ENCODE measurements at places on chromosomes 4 and X.

DNA sequence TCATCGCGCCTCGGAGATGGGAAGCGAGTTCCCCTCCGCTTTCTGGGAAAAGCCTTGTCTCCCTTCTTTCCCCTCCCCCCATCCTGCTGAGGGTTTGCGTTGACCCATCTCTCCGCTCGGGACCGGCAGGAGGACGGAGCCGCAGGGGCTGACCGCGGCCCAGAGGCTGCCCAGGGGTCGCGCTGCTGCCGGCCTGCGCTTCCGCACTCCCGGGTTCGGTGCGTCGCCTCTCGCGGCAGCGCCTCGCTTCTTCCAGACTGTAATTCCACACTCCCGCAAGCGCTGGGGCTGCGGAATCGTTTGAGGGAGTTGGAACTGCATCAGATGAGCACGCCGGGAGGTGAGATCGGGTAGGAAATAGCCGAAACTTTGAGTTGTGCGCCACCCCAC lies 88.3 kb downstream of the BCOR start:
- DNase-seq, result no peak

DNA sequence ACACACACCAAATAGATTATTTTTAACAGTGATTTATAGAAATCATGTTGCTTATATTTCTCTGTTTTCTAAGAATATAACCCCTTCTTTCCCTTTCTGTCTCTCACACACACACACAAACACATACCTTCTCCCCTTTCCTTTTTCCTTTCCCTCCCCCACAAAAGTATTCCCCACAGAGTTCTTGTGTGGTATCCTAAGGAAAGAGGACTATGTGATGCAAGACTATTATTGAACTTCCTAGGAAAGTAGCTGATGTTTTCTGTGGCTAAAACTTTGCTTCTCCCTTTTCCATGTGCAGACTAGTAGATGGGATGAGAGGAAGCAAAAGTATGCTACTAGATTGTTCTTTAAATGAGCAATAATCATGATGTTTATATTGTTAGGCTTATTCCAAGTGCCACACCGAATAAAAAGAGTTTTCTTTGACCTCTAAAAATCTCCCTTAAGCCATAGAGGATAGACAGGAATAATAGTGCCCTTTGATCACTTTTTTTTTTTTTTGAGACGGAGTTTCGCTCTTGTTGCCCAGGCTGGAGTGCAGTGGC lies 38.7 kb downstream of the CPEB2 start:
- DNase-seq, result peak; percentile 7

DNA sequence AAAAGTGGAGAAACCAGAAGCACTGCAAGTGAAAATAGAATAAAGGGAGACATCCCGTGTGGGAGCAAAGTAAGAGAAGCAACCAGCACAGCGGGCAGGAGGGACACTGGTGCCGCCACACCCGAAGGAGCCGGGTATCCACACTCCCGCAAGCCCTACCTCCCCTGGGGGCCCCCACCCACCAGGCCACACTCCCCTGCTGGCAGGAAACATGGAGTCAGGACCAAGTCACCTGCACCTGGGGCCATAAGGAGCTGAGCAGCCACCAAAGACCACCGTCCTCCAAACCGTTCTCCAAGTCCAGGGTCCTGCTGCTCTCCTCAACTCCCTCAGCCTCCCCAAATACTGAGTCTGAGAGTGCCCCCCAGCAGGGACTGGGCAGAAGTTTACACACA lies 30.5 kb downstream of the FGFRL1 start:
- DNase-seq, result no peak

DNA sequence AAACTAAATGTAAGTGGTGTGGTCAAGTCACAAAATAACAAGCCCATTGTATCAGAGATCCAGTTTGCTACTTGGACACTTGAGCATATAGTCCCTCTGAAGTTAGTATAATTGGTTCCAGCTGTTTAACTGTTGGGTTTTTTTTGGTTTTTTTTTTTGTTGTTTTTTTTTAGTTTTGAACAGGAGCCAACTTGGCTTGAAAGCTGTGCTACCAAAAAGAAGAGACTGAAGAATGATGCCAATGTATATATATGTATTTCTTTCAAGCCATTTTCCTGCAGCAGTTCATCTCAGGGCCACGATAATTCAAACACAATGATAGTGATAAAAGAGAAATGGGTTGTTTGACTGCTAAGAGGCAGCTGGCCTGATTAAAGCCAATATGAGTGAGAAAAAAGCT lies 138.3 kb downstream of the PCDH18 start:
- peak; percentile 55 for DNase-seq

GRCh38 chr4:56914336-56914735 lies 6.6 kb downstream of the REST start:
- DNase-seq, result no peak

- DNase-seq, result no peak
Observed at GRCh38 chrX:129744861-129745321, 6.1 kb downstream of the XPNPEP2 start.

- peak; percentile 56 for DNase-seq
Observed at GRCh38 chr4:68361146-68361589, 11.3 kb upstream of the YTHDC1 start.

DNA sequence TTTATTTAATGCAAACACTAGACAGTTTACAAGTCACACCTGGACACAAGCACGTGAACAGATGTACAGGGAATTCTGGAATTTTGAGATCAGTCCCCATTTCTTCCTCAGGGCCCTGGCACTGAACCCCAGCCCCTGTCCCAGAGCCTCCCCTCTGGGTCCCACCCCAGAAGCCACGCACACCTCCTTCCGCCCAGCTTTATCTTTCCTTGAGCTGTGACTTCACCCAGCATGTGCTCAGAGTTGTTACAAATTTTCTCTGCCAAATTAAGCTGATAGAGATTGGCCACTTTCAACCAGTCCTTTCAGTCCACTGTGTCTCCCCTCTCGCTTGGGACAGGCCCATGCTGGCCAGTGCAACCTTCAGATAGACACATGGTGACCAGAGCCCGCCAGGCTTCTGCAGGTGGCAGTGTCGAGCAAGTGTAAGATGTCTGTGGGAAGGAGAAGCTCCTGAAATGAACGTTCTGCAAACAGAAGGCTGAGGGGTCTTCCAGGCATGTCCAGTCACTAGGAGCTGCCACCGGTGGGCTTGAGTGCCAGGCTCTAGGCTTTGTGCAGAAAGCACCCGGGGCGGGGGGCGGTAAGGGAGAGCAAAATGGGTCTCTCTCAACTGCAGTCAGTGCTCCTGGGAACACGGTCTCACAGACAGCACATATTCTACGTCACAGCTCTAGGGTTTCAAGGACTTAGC lies 73.3 kb downstream of the MTMR1 start:
- DNase-seq, result peak; percentile 19

DNA sequence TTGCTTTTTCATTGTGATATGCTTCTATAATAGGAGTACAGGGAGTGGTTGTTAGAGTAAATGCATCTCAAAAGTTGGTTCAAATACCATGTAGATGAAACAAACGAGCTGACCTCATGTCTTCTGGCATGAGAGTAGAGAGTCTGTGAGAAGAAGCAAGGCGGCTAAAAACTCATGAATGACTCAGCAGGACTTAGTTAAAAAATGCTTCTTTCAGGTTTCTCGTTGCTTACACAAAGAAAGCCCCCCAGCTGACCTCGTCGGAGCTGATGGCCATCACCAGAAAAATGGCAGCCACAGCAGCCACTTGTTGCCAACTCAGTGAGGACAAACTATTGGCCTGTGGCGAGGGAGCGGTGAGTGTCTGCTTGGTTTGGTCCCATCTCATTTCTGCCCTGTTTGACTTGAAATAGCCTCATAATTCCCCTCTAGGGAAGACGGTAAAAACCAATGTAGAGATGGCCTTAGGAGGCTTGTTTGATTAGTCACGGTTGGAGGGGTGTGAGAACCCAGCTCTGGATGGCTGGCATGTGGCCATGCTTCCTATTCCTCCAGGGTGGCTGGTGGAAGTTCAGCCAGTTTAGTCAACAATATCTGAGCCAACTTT lies 14.5 kb downstream of the AFP start:
- peak; percentile 91 for DNase-seq

DNA sequence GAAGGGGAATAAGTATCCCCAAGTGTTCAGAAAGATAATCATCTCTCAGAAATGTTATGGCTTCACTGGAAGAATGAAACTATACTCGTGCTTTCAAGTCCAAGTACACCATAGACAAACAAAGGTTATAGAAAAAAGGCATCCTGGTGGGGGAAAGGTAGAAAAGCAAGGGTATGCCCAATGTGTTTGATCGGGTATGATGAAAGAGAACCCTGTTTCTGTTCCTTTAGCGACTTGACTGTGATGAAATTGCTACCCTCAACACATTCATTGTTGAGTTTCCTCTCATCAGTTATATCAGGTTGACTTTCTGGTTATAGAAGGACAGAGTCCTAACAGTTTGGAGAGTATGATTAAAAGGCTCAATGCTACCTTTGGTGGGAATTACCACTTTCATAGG lies 464.3 kb downstream of the GRXCR1 start:
- no peak for DNase-seq

- no peak for DNase-seq
Observed at GRCh38 chrX:39518476-39519029, 579.2 kb downstream of the BCOR start.

- DNase-seq, result no peak
Observed at GRCh38 chr4:2887343-2887742, 43.7 kb downstream of the ADD1 start.

DNA sequence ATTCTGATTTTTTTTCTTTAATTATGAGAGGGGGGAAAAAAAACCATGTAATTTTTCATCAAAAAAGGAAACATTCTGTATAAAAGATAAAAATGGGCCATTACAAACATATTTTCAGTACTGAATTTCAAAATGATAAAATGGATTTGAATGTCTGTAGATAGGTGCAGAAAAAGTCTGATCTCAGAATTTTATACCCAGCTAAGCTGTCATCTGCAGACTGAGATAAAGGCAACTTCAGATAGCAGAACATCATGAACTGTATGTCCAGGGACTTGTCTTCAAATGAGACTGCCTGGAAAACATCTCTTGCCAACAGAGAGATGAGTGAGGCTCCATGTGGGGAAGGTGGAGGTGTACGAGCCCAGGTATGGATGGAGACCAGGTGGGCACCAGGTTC lies 118.5 kb upstream of the PSAPL1 start:
- DNase-seq, result no peak

- DNase-seq, result no peak
Observed at GRCh38 chr4:165514739-165515138, 135.9 kb downstream of the CPE start.

DNA sequence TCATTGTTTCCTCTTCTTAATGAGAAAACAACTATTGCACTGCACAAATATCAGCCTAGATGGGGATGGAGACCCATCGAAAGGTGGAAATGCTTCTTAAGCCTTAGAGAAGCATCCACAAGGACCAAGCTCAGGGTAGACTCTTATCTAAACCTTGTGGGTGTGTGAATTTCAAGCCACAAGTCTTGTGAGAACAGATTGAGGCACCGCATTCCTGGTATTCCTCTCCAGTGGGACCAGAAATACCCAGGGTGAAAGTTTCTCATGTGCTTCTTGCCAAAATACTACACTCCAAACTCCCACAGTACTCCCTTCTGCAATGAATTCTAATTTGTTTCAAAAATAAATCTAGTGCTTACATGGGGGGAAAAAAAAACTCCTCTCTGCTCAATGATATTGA lies 375.6 kb downstream of the PDGFC start:
- DNase-seq, result peak; percentile 26

- peak; percentile 32 for DNase-seq
Observed at GRCh38 chr4:123640271-123640670, 243.7 kb downstream of the SPRY1 start.

DNA sequence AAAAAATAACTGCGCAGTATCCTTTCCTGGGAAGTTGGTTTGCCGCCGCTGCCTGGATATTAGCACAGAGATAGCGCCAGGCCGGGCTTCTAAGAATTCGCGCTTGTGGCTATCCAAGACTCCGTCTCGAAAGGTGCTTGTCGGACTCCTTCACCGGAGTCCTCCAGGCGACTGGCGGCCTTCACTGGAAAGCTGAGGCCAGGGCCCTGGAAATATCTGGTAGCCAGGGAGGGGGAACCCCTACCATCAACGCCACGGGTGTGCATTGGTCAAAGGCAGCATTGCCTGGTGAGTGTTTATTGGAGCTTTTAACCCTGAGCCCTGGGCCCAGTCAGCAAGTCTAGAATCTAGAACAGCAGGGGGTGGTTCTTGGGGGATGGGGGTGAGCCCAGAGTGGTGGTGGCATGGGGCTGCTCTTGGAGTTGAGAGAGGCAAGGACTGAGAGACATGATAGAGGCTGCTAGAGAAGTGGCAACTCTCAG lies 577 bp upstream of the PIM2 start:
- no peak for DNase-seq

GRCh38 chr4:161010227-161010626 lies 1153.6 kb downstream of the FSTL5 start:
- no peak for DNase-seq

GRCh38 chr4:69546134-69546765 lies 50.5 kb upstream of the UGT2B4 start:
- DNase-seq, result no peak

DNA sequence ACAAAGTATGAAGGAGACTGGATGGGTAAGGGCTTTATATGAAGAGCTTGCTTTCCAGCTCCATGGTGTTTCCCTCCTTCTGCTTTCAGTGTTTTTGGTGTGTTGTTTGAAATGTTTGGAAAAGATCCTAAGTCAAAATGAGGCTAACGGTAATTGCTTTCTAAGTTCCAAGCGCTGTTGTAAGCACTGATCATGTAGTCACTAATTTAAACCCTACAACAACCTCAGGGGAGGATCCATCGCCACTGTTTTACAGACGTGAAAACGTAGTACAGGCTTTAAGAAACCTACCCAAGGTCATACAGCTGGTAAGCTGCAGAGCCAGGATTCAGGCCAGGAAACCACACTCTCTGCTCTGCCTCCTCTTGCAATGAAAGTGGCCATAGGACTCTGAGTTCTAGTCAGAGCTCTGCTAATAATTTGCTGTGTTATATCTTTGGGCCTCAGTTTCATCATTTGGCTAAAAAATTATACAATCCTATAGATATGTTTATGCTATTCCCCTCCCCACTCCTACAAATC lies 102.9 kb upstream of the PGRMC2 start:
- DNase-seq, result no peak

GRCh38 chr4:5750946-5751665 lies 40.1 kb downstream of the EVC start:
- peak; percentile 15 for DNase-seq

- DNase-seq, result peak; percentile 41
Observed at GRCh38 chrX:15173411-15173810, 96.5 kb downstream of the ASB9 start.

- DNase-seq, result no peak
Observed at GRCh38 chr4:3441501-3442459, at the start of gene HGFAC. Gene HGFAC (plus strand): TSS chr4:3441968. CDS start chr4:3442002, 34 bp downstream.

- DNase-seq, result no peak
Observed at GRCh38 chrX:79336869-79337815, 30.0 kb downstream of the ITM2A start.

- DNase-seq, result no peak
Observed at GRCh38 chrX:130893356-130894085, 9.5 kb downstream of the ENOX2 start.

GRCh38 chrX:49263631-49264030 lies 879 bp downstream of the FOXP3 start:
- DNase-seq, result no peak

- no peak for DNase-seq
Observed at GRCh38 chr4:95198961-95199360, 349.8 kb downstream of the UNC5C start.

GRCh38 chr4:187158003-187158402 lies 434.3 kb upstream of the FAT1 start:
- DNase-seq, result peak; percentile 31

- DNase-seq, result no peak
Observed at GRCh38 chrX:11239230-11239629, 54.0 kb upstream of the AMELX start.
